ENCODE measurements at places on chromosomes 6 and 20.

- DNase-seq = no peak
Measured at GRCh38 chr6:3357678-3358077, 98.9 kb downstream of the PSMG4 start.

GRCh38 chr6:112331306-112331705, 15.8 kb upstream of the RFPL4B start:
- DNase-seq = no peak

GRCh38 chr6:113668641-113669408, 188.3 kb upstream of the MARCKS start:
- no peak for DNase-seq

DNA sequence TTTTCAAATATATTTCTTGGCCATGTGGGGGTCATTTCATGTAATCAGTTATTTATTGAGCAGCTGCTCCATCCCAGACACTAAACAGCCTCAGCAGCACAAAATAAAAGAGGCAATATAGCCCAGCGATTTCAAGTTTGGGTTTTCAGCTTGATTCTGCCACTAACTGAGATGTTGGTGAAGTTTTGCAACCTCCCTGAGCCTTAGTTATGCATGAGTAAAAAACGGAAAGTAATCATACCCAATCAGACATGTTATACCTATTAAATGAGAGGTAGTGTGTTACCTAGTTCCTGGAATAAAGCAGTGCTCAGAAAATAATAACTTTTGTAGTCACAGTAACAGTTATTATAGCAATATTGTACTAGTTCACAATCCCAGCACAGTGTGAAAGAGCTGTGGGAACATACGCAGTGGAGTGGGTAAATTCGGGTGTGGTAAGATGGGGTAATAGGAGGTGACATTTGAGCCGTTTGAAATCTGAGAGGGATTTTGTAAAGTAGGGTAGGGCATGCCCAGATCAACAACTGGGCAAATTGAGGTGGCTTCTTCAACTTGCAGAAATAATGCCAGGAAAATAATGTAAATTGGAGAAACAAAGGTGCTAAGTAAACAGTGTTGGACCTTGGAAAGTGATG, 1.5 kb downstream of the SLC9A8 start:
- no peak for DNase-seq

- no peak for DNase-seq
Measured at GRCh38 chr6:165820934-165821333, 157.9 kb upstream of the PDE10A start.
